ENCODE measurements at places on chromosomes 2 and 18. TPM values are rescaled to one million over a fixed set of nuclear protein-coding genes. Genes with fewer than 3 reads are reported as not detected.

- H3K36me3 ChIP-seq, result no peaks in the 10 kb centered on the region
- peaks cover 33% of the 10 kb centered on the region for H3K27me3 ChIP-seq
- DNase-seq, result no peak
- no peak overlapping the region for H3K4me3 ChIP-seq
Measured at GRCh38 chr2:120320318-120320851, 25.6 kb upstream of the INHBB start.

DNA sequence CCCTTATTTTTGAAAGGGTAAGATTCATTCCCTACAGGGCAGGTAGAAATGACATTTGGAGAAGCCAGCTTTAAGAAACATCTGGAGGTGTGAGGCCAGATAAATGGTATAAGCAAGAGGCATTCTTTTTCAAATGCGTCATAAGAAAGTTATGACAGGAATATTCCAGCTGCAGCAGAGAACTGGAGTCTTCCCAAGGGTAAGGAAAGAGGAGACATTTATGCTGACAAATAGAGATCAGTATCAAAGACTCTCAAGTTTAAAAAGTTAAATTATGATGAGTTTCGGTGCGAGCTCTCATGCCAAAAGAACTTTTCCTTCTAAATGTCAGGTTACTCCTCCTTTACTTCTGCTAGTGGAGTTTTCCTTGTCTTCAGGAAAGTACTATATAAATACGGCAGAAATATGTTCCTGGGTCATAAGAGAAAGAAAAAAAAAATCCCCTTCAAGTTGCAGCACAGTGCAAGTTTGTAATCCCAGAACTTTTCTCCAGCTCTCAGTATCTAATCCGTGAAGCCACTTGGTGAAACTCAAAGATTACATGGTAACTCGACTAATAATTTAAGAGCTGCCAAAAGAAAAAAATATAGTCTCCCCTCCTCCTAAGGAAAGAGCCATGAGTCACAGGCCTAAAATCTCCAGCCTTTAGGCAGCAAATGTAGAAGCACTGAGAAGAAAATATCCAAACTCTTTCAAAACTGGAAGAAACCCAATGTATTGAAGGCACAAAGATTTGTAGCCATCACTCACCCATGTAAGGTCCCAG is 428.1 kb downstream of the MEIS1 start:
- H3K4me1 ChIP-seq, result no peaks in the 10 kb centered on the region
- H3K27ac ChIP-seq, result peak overlapping the region; percentile 2
- peaks cover 4% of the 10 kb centered on the region for H3K27me3 ChIP-seq
- H3K4me3 ChIP-seq, result no peak overlapping the region
- H3K36me3 ChIP-seq, result no peaks in the 10 kb centered on the region

Gene RAB12
- total RNA-seq, result 103 TPM

Gene ATOH8
- 23.3 TPM for total RNA-seq

Gene EVA1A
- 0.41 TPM for total RNA-seq

Gene HOXD11
- not detected for total RNA-seq

DNA sequence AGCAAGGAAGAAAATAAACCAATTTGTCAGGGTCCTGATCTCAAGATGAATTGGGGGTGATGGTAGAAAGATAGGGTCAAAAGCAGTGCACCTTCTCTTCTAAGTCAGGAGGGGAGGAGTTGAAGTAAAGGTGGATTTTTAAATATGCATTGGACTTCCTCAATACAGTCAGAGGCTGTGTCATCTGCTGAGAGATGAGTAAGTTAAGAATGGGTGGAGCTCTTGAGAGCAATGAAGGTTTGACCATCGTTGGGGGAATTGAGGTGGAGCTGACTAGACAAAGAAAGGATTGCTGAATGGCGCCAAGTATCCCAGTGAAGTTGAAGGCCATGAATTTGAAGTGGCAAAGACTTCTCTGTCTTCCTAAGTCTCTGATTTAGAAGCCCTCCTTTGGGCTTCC is 18.4 kb upstream of the CPO start:
- DNase-seq, result no peak
- no peak overlapping the region for H3K4me3 ChIP-seq
- H3K36me3 ChIP-seq, result no peaks in the 10 kb centered on the region

Gene CNTNAP5
- not detected for total RNA-seq

GRCh38 chr2:3313781-3314375 is 63.7 kb downstream of the EIPR1 start:
- no peak overlapping the region for H3K4me3 ChIP-seq
- no peak for DNase-seq
- no peaks in the 10 kb centered on the region for H3K27me3 ChIP-seq
- no peak overlapping the region for H3K27ac ChIP-seq
